ENCODE measurements at places on chromosomes 1 and 21.

DNA sequence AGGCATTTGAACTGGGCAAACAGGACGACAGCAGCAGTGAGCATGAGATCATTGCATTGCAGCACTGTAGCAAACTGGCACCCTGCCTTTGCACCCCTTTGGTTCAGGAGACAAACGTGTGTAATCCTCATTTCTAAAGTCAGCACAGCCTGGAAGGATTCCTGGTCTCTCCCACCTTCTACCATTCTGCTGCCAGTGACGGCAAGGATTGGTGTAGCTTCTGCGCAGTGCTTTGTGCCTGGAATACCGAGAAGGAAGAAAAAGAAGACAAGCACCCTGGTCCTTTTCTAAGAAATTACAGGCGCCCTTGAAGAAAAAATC is 805.3 kb downstream of the USP25 start:
- DNase-seq, result no peak

DNA sequence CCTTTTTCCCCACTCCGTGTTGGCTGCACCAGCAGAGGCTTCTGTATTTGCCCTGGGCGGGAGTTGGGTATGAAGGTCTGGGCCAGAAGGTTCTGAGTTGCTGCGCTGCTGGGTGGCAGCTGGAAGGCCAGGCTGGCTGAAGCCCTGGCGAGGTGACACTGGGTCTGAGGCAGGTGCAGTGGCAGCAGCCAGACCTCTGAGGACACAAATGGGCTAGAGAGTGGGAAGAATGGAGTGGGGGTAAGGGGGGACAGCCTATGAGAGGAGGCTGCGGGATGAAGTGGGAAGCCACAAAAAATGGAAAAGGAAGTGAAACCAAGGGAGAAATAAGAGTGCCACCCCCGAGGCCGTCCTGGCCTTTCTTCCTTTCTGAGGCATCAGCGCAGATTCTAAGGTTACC is 53.2 kb downstream of the STX6 start:
- DNase-seq, result no peak

GRCh38 chr1:111223126-111223685 is 4.3 kb upstream of the CHI3L2 start:
- no peak for DNase-seq

DNA sequence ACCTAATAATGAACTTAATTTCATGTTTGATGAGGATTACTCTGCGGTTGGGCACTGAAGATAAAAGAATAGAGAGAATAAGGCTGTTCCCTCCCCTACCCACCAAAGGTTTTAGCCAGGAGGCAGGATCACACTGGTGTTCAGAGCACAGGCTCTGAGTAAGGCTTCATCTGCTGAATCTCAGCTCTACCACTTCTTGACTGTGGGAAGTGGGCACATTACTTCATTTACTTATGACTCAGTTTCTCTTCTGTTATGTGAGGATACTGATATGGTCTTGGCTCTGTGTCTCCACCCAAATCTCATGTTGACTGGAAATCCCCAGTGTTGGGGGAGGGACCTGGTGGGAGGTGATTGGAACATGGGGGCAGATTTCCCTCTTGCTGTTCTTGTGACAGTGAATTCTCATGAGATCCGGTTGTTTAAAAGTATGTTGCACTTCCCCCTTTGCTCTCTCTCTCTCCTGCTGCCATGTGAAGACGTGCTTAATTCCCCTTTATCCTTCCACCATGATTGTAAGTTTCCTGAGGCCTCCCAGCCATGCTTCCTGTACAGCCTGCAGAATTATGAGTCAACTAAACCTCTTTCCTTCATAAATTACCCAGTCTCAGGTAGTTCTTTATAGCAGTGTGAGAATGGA is 79.7 kb downstream of the SMYD2 start:
- no peak for DNase-seq

Data from germinal center (tissue), 1 donor.